ENCODE measurements at places on chromosomes 3 and 15. TPM values are rescaled to one million over a fixed set of nuclear protein-coding genes. Genes with fewer than 3 reads are reported as not detected.

The CLN6 gene
- 87.4 TPM for total RNA-seq

The VWA5B2 gene
- total RNA-seq: 0.66 TPM

The CLSTN2 gene
- 0.83 TPM for total RNA-seq

The C2CD4A gene
- 0.19 TPM for total RNA-seq

The REC114 gene
- not detected for total RNA-seq

The FEZF2 gene
- total RNA-seq: not detected

DNA sequence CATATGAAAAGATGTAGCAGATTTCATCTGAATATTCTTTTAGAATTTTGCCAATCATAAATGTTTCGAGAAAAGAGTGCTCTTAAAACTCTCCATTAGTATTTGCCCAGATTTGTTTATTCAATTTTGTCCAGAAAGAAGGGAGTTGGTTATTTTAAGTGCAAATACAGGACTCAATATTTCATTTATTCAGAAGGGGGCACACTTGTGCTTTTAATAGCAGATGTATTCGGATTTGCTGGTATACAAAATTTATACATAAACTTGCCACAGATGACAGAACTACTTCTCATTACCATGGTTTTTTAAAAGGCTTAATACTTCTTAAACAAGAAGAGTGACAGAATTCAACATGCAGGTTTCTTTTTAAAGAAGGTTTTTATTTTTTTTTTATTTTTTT is 69.8 kb upstream of the GRM7 start:
- H3K27me3 ChIP-seq: no peaks in the 10 kb centered on the region
- H3K27ac ChIP-seq: no peak overlapping the region
- H3K4me1 ChIP-seq: no peaks in the 10 kb centered on the region
- DNase-seq: no peak
- peaks cover 18% of the 10 kb centered on the region for H3K36me3 ChIP-seq

- no peaks in the 10 kb centered on the region for H3K27me3 ChIP-seq
- H3K4me3 ChIP-seq: no peak overlapping the region
- no peak overlapping the region for H3K27ac ChIP-seq
- no peak for DNase-seq
These were observed 42.1 kb downstream of the SEMA3G start for GRCh38 chr3:52402706-52403270.

DNA sequence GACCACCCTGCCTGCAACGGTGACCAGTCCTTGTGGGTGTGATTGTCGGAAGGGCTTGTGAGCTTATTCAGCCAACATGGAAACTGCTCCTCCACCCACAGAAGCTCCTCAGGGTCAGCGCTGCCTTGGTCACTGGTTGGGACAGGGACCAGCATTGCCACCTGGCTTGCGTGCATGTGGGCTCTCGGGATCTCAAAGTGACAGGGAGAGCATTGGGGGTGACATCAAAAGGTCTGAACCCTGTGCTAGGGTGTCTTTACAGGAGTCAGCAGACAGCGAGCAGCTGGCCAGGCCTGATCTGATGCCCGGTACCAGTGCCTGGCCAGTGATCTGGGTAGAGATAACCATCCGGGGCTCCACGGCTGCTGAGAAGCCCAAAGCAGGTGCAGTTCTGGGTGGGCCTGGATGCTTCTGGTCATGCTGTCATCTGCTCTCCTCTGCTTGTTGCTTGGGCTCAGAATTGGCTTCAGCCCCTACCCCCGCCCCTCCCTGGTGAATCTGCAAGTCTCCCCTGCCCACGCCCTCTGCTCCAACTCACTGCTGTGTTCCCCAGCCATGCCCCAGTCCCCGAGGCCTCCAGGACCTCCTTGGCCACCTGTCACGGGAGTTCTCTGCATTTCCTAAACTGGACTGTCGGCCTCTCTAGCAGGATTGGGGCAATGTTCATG is 134.8 kb downstream of the NSMCE3 start:
- no peaks in the 10 kb centered on the region for H3K36me3 ChIP-seq
- H3K27ac ChIP-seq: no peak overlapping the region
- H3K4me1 ChIP-seq: no peaks in the 10 kb centered on the region
- no peak overlapping the region for H3K4me3 ChIP-seq
- no peaks in the 10 kb centered on the region for H3K27me3 ChIP-seq

- no peaks in the 10 kb centered on the region for H3K36me3 ChIP-seq
- DNase-seq: peak; percentile 94
- no peaks in the 10 kb centered on the region for H3K27me3 ChIP-seq
- H3K4me1 ChIP-seq: no peaks in the 10 kb centered on the region
These were observed 237.7 kb downstream of the SLCO3A1 start for GRCh38 chr15:92091155-92091734.

DNA sequence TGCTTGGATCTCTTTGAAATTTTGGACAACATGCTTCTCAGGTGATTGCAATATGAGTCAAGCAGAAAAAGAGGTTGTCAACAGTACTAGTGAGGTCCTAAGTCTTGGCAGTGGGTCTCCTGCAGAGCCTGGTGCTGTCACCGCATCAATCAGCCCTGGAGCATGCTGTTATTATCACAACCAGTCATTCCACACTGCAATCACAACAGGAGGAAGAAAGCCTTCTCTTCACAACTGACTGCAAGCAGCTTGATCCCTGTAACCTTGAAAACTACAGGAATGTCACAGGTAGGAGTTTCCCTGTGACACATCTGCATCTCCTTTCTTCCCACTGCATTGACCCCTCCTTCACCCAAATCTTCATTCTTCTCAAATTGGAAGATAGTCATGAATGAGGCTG is 451.1 kb upstream of the ATP11B start:
- no peak overlapping the region for H3K27ac ChIP-seq
- no peaks in the 10 kb centered on the region for H3K4me1 ChIP-seq
- no peaks in the 10 kb centered on the region for H3K36me3 ChIP-seq
- no peak overlapping the region for H3K4me3 ChIP-seq

DNA sequence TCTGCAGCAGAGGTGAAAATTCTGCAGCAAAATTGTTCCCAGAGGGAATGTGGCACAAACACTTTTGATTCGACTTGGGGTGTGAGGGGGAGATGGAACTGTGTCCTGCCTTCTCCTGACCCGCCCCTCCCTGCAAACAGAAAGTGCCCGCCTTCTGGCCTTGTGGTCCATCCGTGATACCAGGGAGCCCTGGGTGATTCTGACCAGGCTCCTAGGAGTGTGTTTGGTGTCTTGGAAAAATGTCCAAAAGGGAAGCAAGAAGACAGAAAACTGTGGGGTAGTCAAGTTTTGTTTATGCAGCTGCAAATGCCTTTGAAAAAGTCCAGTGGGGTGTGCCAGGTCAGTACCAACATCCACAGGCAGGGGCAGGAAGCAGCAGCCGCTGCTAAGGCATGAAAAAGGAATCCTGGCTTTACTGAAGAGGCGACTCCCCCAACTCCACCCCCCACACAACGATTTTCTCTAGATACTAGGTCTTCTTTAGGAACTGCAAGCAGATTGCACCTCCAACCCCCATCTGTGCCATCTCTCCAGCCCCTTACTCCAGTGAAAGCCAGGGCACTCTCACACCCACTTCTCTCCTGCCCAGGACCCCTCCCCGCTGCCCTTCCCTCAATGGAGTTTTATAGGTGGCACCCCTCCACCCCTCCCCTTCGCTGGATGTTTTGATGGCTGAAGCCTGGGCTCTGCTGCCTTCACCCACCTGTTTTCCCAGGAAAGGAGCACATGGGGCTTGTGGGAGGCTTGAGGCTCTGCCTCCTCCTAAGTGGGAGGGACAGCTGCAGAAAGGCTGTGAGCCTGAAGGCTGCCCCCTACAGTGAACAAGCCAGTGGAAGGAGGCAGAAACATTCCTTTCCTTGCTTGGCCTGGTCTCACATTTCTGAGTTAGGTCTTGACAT is 82.4 kb upstream of the HERC1 start:
- H3K27me3 ChIP-seq: no peaks in the 10 kb centered on the region
- peaks cover 17% of the 10 kb centered on the region for H3K4me1 ChIP-seq
- peak; percentile 87 for DNase-seq
- H3K27ac ChIP-seq: 0 out of 2 replicates have a peak overlapping the region, but pooled peaks have one; percentile 7
- no peak overlapping the region for H3K4me3 ChIP-seq
- H3K36me3 ChIP-seq: no peaks in the 10 kb centered on the region

DNA sequence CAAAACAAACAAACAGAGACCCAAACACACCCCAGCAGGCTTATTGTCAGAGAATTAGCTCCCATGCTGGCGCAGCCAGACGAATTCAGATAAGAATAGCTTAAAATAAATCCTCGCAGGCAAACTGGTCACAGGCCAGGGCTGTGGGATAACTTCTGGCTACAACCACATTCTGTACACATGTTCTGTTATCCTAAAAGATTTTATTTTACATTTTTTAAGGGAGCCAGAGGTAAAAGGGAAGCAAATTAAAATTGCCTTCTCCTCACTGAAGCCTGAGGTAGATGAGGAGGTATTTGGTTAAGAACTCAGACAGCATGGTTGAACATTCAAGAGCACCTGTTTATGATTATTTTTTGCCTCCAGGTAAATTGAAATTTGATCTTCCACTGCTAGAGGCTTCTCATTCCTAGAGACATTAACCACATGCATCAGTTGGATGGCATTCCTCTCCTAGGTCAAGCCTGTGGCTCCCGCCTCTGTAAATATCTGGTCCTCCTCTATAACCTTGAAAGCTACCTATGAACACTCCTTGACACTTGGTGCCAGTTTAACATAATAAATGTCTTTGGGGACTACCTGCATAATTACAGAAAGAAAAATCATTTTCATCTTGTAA is 190.3 kb downstream of the SATB1 start:
- no peak overlapping the region for H3K4me3 ChIP-seq
- peaks cover 35% of the 10 kb centered on the region for H3K4me1 ChIP-seq
- no peaks in the 10 kb centered on the region for H3K27me3 ChIP-seq
- DNase-seq: peak; percentile 27
- H3K36me3 ChIP-seq: no peaks in the 10 kb centered on the region

- H3K27me3 ChIP-seq: no peaks in the 10 kb centered on the region
- no peak for DNase-seq
- no peaks in the 10 kb centered on the region for H3K36me3 ChIP-seq
- H3K4me1 ChIP-seq: no peaks in the 10 kb centered on the region
- H3K27ac ChIP-seq: no peak overlapping the region
These were observed 59.1 kb downstream of the KLF13 start for GRCh38 chr15:31385736-31386135.

GRCh38 chr3:182081096-182081495 is 369.4 kb downstream of the SOX2 start:
- H3K36me3 ChIP-seq: no peaks in the 10 kb centered on the region
- peak overlapping the region; percentile 4 for H3K27ac ChIP-seq
- no peak overlapping the region for H3K4me3 ChIP-seq
- peaks cover 51% of the 10 kb centered on the region for H3K4me1 ChIP-seq
- H3K27me3 ChIP-seq: no peaks in the 10 kb centered on the region

DNA sequence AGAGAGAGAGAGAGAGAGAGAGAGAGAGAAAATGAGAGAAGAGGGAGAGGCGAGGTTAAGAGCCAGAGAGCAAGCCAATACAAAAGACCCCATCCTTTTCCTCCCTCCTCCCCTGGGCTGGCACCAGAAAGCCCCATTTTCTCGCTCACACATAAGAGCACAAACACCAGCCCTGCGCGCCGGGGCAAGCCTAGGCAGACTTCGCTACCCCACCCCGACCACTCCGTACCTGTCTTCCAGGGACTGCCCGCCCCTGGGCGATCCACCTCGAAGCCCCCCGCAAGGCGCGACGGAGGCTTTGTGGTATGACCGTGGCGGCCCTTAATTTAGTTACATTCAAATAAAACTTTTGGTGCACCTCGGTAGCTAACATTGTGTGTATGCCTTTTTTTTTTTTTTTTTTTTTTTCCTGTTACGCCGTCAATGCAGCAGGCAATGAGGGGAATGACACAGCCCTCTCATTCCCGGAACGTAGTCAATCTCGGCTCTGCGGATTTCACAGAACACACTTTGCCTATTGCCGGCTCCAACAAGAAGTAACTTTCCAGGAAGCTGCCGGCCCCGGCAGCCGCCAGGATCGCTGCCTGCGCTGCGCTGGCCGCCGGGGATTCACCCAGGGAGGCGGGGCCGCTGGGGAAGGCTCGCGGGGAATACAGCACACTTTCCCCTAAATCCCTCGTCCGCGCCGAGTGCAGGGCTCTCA is 7.7 kb downstream of the BCL6 start:
- peaks cover 48% of the 10 kb centered on the region for H3K27me3 ChIP-seq
- H3K4me3 ChIP-seq: peak overlapping the region; percentile 82
- H3K4me1 ChIP-seq: peaks cover 25% of the 10 kb centered on the region

GRCh38 chr15:101608201-101608600 is 44.0 kb downstream of the TM2D3 start:
- no peak overlapping the region for H3K27ac ChIP-seq
- no peaks in the 10 kb centered on the region for H3K36me3 ChIP-seq
- no peak overlapping the region for H3K4me3 ChIP-seq
- DNase-seq: no peak

GRCh38 chr15:23690015-23690414 is 2.9 kb upstream of the NDN start:
- no peaks in the 10 kb centered on the region for H3K27me3 ChIP-seq
- no peak overlapping the region for H3K27ac ChIP-seq
- no peak overlapping the region for H3K4me3 ChIP-seq
- H3K4me1 ChIP-seq: 0 out of 2 replicates have a peak, but pooled peaks cover 3% of the 10 kb centered on the region
- no peaks in the 10 kb centered on the region for H3K36me3 ChIP-seq
- DNase-seq: no peak

DNA sequence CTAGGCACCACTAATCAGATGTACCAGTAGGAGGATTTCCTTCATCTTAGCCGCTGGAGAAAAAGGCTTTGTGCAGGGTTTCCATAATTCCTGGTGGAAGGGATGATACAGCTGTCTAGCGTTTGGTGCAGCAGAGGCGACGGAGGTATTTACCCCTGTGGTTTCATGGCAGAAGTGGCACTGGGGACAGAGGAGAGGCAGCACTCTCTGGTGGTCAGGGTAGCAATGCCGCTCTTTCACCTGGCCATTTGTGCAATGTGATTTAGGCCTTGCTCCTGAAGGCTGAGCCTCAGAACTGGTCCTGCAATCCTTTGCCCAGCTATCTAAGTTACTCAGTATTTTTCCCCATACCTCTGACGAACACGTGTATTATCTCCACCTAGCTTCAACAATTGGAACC is 47.1 kb upstream of the BNIP2 start:
- no peaks in the 10 kb centered on the region for H3K36me3 ChIP-seq
- DNase-seq: peak; percentile 31
- no peaks in the 10 kb centered on the region for H3K4me1 ChIP-seq
- H3K4me3 ChIP-seq: no peak overlapping the region

GRCh38 chr3:42654331-42655201 is 1.1 kb downstream of the ZBTB47 start:
- peaks cover 22% of the 10 kb centered on the region for H3K4me1 ChIP-seq
- DNase-seq: peak; percentile 92
- H3K4me3 ChIP-seq: peak overlapping the region; percentile 76
- no peaks in the 10 kb centered on the region for H3K27me3 ChIP-seq
- no peaks in the 10 kb centered on the region for H3K36me3 ChIP-seq

- DNase-seq: no peak
- peaks cover 37% of the 10 kb centered on the region for H3K27me3 ChIP-seq
- no peaks in the 10 kb centered on the region for H3K36me3 ChIP-seq
- H3K4me3 ChIP-seq: peak overlapping the region; percentile 73
- H3K4me1 ChIP-seq: peaks cover 8% of the 10 kb centered on the region
- H3K27ac ChIP-seq: no peak overlapping the region
These were observed 13.7 kb upstream of the ALCAM start for GRCh38 chr3:105352976-105353375.

- peaks cover 48% of the 10 kb centered on the region for H3K27me3 ChIP-seq
- no peak for DNase-seq
- H3K27ac ChIP-seq: no peak overlapping the region
- H3K36me3 ChIP-seq: no peaks in the 10 kb centered on the region
These were observed 2.4 kb upstream of the ADAMTSL3 start for GRCh38 chr15:83651541-83651940.

GRCh38 chr3:44982817-44983216 is 6.8 kb downstream of the EXOSC7 start:
- no peaks in the 10 kb centered on the region for H3K36me3 ChIP-seq
- peaks cover under 1% of the 10 kb centered on the region for H3K4me1 ChIP-seq
- no peak overlapping the region for H3K4me3 ChIP-seq
- no peak overlapping the region for H3K27ac ChIP-seq
- no peak for DNase-seq
- H3K27me3 ChIP-seq: no peaks in the 10 kb centered on the region
